Left ventricle myocardium superior (tissue), 1 donor: ENCODE measurements at places on chromosomes 2 and 18. TPM values are rescaled to one million over a fixed set of nuclear protein-coding genes. Genes with fewer than 3 reads are reported as not detected.

DNA sequence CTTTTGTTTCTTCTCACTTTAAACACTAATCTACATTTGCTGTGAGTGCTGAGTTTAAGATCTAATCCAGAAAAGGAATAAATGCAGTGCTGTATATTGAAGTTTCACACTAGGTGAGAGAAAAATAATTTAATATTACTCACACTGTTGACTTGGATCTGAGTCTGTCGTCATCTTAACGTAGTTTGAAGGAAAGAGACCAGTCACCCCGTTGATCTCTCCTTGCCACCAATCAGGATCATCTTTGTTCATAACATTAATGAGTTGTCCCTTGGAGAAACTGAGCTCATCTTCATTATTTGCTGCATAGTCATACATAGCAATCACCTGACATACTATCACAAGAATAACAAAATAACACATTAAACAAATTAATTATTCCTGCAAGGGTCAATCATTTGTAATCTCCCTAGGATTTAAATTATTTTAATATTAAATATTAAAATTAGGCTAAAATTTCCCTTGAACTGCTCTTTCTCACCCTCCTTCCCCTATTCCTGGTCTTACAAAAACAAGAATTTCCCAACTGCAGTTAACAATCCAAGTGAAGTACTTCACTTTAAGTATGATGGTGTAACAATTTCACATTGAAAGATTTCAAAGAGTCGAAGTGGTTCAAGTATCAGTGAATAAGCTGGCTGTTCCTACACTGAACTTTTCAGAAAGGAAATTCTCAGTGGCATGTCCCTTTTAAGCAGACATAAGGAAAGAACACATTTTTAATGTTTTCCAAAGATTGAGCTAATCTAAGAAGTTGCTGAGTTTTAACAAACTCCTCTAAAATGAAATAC is 71.3 kb downstream of the FAM228A start:
- no peak for DNase-seq

- DNase-seq: peak; percentile 74
Measured at GRCh38 chr2:85741833-85742455, 11.8 kb upstream of the ATOH8 start.

The TPRKB gene
- 36.4 TPM for total RNA-seq

The CENPA gene
- total RNA-seq: not detected

- DNase-seq: no peak
Measured at GRCh38 chr18:28004606-28005005, 172.3 kb downstream of the CDH2 start.

GRCh38 chr2:200305797-200306195 is 697 bp upstream of the SPATS2L start:
- DNase-seq: peak; percentile 46

DNA sequence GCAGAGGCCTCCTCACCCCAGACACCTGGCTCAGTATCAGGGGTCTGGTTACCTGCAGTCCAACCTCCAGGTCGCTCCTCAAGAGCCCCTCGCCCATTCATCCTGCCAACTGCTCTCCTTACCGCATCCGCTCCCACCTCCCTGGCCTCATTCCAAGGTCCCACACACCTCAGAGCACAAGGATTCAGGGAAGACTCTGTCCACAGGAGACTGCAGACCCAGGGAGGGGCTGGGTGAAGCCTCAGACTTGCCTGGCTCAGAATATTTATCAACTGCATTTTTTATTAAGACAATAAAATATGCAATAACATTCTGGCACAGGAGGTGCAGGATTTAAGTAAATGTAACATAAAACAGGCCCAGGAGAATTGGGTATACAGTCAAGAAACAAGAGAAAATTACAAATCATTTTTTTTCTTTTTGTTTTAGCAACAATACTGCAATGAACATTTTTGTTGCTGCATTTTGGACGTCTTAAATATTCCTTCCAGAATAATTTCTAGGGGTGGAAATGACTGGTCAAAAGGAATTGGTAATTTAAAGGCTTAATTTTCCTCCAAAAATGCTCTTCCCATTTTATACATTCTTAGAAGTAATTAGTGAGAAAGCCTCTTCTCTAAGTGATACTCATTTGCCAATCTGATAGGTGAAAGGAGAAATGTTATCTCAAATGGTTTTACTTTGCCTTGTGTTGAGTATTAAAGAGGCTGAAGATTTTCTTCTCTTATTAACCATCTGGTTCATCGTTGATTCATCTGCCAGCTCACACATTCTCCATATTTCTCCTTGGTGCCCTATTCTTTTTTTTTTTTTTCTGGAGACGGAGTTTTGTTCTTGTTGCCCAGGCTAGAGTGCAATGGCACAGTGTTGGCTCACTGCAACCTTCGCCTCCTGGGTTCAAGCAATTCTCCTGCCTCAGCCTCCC is 42.5 kb downstream of the TEX44 start:
- DNase-seq: no peak

- no peak for DNase-seq
Measured at GRCh38 chr18:63684718-63685117, 18.0 kb upstream of the SERPINB11 start.

The BIN1 gene
- 15.0 TPM for total RNA-seq

DNA sequence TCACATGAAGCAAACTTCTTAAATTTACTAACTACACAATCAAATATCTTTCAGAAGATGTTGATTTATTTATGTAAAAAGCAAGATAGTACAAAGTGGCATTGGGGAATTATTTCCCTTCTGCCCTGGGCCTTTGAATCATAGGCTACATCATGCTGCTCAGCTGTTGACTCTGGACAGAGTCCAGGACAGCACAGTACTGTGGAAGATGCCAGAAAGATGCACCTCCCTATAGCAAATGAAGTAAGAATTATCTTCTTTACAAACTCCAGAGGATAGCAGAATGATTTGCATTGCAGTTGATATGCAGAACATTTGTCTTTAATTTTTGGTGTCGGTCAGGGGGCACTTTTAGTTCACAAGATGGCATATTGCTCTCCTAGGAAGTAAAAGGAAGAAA is 1354.5 kb upstream of the ZEB2 start:
- no peak for DNase-seq

GRCh38 chr18:45792506-45793263 is 32.8 kb upstream of the SIGLEC15 start:
- DNase-seq: no peak

- DNase-seq: peak; percentile 73
Measured at GRCh38 chr2:216713691-216714336, 18.5 kb upstream of the IGFBP5 start.

GRCh38 chr2:42342795-42343241 is 18.2 kb downstream of the COX7A2L start:
- no peak for DNase-seq

DNA sequence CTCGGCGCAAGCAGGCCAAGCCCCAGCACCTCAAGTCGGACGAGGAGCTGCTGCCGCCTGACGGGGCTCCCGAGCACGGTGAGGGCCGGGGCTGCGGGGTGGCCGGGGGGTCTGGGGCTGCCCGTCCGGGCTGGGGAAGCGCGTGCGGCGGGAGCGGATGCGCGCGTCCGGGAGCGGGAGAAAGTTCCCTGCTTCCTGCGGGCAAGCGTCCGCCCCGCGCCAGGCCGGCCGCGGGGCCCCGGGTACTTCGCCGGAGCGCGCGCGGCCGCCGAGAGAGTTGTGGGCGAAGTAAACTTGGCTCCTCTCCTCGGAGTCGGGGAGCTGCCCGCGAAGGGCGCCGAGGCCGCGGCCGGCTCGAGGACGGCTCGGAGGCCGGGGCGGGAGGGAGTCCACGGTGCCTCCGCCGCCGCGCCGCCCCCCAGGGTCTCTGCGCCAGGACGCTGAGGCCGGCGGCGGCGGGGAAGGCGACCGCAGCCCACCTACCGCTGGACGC is 707 bp downstream of the SALL3 start:
- DNase-seq: no peak

The MROH2A gene
- total RNA-seq: not detected

GRCh38 chr2:107028661-107029060 is 142.7 kb upstream of the ST6GAL2 start:
- DNase-seq: no peak

The IL36G gene
- not detected for total RNA-seq

GRCh38 chr18:36187826-36188721 is 777 bp downstream of the MOCOS start:
- DNase-seq: peak; percentile 37

The ATP8B1 gene
- 4.0 TPM for total RNA-seq

- DNase-seq: no peak
Measured at GRCh38 chr18:69631281-69631680, 230.6 kb downstream of the DOK6 start.

GRCh38 chr2:50650403-50650810 is 381.5 kb downstream of the NRXN1 start:
- no peak for DNase-seq

DNA sequence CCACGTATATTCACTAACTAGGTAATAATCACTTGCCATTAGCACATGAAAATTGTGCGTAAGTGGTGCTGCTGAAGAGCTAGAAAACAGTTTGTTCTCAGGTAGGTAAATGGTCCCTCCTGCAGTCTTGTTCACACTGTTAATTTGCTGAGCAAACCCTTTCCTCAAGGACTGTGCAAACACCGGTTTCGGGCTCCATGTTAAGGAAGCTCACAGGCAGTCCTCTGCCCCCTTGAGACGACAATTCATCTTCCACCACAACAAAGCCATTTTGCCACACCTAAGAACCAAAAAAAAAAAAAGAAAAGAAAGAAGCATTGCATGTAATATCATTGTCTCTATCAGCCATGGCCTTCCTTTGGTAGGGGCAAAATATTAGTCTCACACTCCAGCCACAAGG is 193.9 kb downstream of the BCL11A start:
- no peak for DNase-seq

GRCh38 chr18:23864624-23865023 is 149.9 kb upstream of the TTC39C start:
- no peak for DNase-seq

- DNase-seq: no peak
Measured at GRCh38 chr2:66095820-66096345, 339.0 kb upstream of the MEIS1 start.

- DNase-seq: no peak
Measured at GRCh38 chr2:24121469-24121868, 1.7 kb downstream of the PFN4 start.

- no peak for DNase-seq
Measured at GRCh38 chr2:241563571-241563980, 5.0 kb downstream of the BOK start.

The COPS9 gene
- 204 TPM for total RNA-seq

- no peak for DNase-seq
Measured at GRCh38 chr18:59540346-59540745, 156.9 kb downstream of the CCBE1 start.

DNA sequence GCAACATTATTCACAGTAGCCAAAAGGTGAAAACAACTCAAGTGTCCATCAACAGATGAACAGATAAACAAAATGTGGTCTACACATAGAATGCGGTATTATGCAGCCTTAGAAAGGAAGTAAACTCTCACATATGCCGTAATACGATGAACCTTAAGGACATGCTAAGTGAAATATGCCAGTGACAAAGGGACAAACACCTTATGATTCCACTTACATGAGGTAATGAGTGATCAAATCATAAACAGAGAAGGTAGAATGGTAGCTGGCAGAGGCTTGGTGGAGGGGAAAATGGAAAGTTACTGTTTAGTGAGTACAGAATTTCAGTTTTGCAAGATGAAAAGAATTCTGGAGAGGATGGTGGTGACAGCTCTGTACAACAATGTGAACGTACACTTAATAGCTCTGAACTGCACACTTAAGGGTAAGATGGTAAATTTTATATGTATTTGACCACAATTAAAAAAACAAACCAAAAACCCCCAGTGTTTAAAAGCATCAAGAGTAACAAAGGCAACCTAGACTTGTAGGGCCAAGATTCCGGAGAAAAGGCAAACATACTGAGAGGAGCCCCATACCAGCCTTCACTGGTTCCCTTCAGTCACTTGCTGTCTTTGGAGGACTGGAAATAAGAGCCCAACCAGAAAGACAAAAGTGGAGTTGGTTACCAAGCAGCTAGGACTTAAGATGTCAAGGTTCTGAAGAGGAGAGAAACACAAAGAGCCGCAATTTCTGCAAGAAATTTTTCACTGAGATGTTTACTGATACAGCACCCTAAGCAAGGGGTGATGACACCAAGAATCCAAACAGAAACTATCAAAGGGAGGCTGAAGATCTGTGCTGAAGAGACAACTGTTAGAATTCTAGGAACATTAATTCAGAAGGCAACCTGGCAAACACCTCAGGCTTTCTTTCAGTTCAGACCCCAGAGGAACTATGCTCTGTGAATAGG is 61.3 kb downstream of the CUL3 start:
- DNase-seq: no peak

DNA sequence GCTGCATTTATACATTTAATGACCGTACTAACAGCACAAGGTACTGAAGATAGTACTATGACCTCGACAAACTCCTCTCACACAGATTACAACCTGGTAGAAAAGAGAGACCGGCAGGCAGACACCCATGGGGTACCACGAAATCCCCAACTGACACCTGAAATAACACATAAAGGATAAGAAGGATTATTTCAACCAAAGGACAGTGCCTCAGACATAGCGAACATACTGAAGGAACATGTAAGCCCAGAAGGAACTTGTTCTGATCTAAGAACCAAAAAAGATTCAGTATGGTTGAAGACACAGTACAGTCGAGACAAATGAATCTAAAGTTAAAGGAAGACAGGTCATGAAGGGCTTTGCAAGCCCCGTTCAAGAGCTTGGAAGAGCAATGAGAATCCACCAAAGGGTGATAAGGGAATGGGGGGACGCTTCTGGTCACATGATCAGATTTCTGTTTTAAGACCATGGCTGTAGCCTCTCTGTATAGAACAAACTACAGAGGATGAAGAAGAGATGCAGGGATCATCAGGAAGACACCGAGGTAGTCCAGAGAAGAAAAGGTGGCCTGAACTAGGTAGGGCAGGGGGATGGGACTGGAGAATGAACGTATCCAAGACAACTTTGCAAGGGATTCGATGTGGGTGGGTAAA is 902 bp downstream of the MCFD2 start:
- DNase-seq: no peak

The ARHGAP28 gene
- total RNA-seq: 1.4 TPM

The FHL2 gene
- total RNA-seq: 1,772 TPM

- DNase-seq: no peak
Measured at GRCh38 chr18:48116873-48117630, 186.6 kb upstream of the SMAD2 start.
